ENCODE measurements at places on chromosomes 4 and X. TPM values are rescaled to one million over a fixed set of nuclear protein-coding genes. Genes with fewer than 3 reads are reported as not detected.

JCHAIN gene
- total RNA-seq, result 1.9 TPM

SPANXN3 gene
- not detected for total RNA-seq

NPY1R gene
- total RNA-seq, result 105 TPM

VCX2 gene
- not detected for total RNA-seq

G6PD gene
- total RNA-seq, result 103 TPM

PRRG3 gene
- total RNA-seq, result 0.35 TPM

SSX3 gene
- not detected for total RNA-seq

SLC9A7 gene
- 15.0 TPM for total RNA-seq

MAGEA2 gene
- total RNA-seq, result not detected

UGT8 gene
- not detected for total RNA-seq

SOD3 gene
- total RNA-seq, result 37.5 TPM

- no peak for DNase-seq
These were observed 663.4 kb upstream of the LCORL start for GRCh38 chr4:18684932-18685331.

- DNase-seq, result no peak
These were observed 8.7 kb upstream of the ANK2 start for GRCh38 chr4:113040793-113041192.

DNA sequence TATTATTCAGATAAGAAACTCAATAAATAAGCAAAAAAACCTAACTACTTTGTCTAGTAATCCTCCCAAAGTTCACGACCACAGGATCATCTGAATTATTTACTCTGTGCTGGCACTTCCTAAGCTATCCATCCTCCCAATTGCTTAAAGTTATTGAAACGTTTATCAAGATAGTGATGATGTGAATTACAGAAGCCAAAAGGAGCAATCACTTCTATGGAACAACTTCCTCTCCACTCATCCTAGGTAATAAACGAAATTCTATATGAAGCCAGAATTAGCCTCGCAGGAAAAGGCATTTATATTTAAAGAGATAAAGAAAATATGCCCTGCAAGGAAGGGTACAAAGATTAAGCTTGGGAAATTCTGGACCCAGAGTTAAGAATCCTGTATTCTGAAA, 475.4 kb downstream of the NLGN4X start:
- DNase-seq, result no peak

DNA sequence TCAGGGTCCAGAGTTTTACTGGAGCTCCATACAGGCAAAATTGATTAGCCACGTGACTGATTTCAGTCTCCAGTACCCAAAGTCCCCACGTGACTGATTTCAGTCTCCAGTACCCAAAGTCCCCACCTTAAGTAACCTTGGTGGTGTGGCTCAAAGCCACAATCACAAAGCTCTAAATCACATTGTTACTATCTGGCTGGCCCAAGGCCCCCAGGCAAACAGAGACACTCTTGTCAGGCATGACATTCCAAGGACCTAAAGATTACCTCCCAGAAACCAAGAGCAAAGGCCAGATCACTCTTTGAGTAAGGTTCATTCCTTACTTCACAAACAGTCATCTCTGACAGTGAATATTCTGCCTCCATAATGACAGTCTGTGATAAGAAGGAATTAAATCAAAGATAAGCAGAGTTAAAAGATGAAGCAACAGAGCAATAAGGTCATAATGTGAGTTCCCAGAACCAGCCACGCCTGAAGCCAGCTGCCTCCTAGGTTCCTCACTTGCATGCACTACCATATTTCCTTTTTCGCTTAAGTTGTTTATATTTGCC, 78.5 kb downstream of the ANXA3 start:
- DNase-seq, result peak; percentile 42

GRCh38 chr4:150010525-150011126, 67.6 kb upstream of the DCLK2 start:
- peak; percentile 27 for DNase-seq

DNA sequence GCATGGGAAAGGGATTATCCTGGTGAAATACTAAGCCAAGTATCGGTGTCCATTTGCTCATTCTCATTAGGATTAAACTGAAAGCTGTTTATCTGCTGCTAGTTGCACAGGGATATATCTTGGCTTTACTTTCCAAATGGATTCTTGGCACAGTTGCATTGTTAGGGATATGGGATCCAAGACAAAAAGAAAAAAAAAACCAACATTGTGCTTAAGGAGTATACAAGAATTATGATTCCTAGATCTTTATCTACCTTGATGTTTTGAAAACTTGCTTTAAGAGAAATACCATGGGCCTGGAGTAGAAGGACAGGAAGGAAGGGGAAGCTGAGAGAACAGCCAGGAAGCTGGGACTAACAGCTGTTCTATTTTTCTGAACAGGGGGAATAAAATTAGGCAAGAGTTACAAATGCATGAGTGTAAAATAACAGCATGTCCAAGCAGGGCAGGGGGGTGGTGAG, 107.6 kb downstream of the ATXN3L start:
- DNase-seq, result no peak

DNA sequence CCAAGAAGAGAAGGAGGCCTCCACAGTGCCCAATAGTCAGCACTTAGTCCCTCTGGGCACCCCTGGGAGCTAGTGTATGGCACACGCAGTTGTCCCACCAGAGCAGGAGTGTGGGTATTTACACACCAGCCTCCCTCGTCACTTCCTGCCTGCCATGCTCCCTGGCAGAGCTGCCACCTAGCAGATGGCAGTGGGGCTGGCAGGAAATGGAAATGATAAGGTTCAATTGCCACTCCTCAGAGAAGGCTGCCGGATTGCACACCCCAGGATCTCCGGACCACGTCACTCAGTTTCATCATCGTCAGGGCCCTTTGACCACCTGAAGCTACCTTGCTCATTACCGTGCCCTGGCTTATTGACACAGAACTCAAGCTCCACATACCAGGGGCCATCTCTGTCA, 173.3 kb upstream of the PSAPL1 start:
- DNase-seq, result no peak

DNA sequence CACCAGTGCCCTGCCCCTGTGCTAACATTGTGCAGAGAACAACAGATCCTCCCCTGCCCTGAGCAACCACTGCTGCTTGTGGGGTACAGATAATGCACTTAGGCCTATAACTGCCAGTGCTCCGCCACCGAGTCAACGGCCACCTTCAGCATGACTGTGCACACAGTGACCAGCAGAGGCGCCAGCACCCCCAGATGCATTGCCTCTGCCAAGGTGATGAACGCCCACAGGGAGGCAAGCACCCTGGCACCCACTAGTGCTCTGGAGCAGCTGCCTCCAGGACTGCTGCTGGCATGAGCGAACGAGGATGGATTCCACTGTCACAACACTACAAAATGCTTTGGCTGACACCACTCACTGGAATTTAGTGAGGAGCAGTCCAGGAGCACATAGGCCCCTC, 38.2 kb downstream of the SPIN2B start:
- DNase-seq, result no peak

GRCh38 chr4:55338486-55338885, 7.6 kb upstream of the SRD5A3 start:
- DNase-seq, result no peak

GRCh38 chr4:71497078-71497477, 158.3 kb downstream of the SLC4A4 start:
- DNase-seq, result no peak

- no peak for DNase-seq
These were observed 119.7 kb downstream of the ATG4A start for GRCh38 chrX:108211301-108211700.

DNA sequence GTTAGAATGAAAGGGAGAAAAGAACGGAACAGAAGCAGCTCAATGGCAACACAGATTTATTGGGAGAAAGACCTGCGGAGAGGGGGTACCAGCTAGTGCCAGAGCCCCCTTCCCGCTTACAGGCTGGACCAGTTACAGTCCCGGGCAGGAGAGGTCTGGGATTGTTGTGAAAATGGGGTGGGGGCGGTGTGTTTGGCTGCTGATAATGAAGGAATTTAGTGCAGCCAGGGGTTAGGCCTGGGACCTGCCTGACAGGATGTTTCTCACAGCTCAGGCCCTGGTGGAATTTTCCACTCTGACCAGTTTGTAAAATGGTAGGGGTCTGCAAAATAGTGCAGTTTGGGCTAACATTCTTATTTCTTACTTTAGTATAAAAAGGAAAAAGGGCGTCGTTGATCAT, 75.4 kb upstream of the SPIN4 start:
- no peak for DNase-seq

All from adrenal gland (tissue), 19 donors.